ENCODE measurements at places on chromosomes 3 and 15.

DNA sequence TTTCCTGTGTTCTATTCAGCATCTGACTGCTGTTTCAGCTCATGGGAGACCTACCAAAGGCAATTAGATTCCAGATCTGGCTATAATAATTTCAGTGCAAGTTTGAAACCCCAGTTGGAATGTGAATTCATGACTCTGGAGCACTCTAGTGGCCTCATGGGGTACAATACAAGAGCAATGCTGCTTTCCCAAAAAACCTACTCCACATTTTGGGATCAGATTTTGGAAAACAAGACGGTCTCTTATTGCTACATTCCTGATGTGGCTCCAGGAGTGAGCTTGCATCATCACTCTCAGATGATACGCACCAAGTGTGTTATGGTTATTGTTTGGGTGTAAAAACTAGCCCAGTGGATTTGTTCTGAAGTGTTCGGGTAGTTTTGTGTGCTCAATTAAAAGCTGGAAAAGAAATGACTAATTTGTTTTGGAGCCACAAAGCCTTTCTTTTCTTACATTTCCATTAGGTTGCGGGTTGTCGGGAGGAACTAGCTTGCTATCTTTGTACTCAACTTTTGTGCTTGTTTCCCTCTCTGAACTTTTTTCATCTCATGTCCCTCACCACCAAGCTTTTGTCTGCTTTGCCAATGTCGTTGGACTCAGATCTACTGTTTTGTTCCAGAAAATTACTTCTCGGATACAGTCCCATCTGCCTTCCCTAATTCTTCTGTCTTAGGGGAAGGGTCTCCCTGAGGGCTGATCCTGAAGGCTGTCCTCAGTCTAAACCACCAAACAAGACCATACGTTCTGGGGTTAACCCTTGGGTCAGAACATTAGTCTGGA, 272.1 kb downstream of the BBX start:
- DNase-seq, result no peak

DNA sequence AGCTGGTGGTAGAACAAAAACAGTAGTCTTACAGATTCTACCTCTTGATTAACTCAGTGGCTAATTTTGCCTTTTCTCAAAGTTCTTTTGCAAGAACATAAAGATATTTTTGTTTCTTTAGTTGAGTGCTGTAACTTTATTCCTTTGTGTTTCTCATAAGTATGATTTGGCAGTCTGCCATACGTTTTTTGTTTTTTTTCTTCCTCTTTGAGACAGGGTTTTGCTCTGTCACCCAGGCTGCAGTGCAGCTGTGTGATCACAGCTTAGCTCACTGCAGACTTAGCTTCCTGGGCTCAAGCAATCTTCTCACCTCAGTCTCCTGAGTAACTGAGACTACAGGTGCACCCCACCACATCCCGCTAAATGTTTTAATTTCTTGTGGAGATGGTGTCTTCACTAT, 22.4 kb downstream of the B3GNT5 start:
- DNase-seq, result no peak

- DNase-seq, result no peak
These were observed 87.8 kb upstream of the UBE2E2 start for GRCh38 chr3:23115171-23115877.

- DNase-seq, result no peak
These were observed 13.5 kb downstream of the CCDC14 start for GRCh38 chr3:123947482-123947881.

DNA sequence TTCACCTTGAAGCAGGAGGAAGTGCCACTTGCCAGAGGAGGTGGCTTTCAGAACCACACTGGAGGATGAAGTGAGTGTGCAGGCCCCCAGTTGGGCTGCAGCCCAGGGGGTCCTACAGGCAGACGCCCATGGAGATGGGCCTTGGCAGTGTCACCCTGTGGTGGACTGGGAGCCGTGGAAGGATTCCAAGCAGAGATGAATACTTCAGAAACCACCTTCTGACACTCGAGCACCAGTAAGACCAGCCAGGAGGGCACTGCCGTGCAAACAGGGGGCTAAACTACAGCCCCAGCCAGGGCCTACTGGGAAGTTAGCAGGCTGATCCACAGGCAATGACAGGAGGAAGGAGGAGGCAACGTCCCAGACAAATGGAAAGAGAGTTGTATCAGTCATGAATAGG, 55.4 kb downstream of the VGLL4 start:
- no peak for DNase-seq

GRCh38 chr3:136186846-136187245, 9.3 kb downstream of the MSL2 start:
- DNase-seq, result no peak

GRCh38 chr3:130850044-130850797, 43.7 kb upstream of the ATP2C1 start:
- no peak for DNase-seq

- no peak for DNase-seq
These were observed 41.6 kb upstream of the MRPS22 start for GRCh38 chr3:139302084-139302800.

DNA sequence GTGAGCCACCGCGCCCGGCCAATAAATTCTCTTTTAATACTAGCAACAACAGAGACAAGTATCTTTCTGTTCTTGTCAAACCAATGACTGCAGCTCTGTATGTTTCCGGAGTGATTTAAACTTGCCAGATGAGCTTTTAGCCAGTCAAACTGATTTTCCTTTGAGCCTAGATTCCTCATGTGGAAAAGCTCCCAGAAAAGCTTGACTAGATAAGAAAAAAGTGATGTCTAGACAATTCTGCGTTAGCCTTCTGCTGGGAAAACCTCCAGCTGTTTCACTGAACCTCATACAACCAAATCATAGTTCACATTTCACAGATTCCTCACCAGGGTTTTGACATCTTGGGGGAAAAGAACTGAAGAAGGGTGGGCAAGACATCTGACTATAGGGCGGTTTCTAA, 78.6 kb downstream of the MAGI1 start:
- DNase-seq, result no peak

DNA sequence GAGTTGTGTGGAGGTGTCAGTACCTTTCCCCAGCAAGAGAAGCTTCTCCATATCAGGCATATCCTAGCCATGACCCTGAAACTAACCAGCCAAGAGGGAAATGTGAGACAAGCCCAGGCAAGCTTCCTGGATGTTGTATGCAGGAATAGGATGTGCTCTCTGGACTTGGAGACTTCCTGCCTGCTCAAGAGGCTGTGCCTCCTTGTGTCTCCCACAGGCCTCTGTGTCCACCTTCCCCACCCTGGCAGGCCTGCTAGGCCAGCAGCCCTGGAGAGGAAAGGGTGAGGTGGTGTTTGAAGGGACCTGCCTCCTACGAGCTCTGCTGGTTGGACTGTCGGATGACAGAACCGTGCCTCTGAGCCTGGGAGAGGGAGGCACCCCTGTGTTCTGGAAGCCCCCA, 2.1 kb upstream of the DYNLT2B start:
- DNase-seq, result no peak

- DNase-seq, result peak; percentile 20
These were observed 35.9 kb upstream of the BNC1 start for GRCh38 chr15:83320404-83320803.

DNA sequence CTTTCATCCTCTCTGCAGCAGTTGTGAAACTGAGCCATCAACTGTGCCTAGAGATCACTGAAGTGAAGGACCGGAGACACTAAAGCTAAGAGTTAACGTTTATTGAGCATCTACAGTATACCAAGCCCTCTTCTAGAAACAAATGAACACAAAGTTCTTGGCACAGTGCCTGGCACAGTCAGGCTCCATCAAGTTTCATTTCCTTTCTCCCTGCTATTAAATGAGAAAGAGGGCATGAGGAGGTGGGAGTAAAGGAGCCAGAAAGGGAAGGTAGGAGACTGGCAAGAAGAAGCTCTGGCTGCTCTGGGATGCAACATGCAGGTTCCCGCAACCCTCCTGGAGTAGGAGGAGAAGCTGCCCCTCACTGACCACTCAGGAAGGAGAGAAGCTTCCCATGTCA, 30.6 kb downstream of the CYP19A1 start:
- DNase-seq, result no peak

GRCh38 chr3:24154013-24154695, 209.1 kb downstream of the NR1D2 start:
- DNase-seq, result no peak

- no peak for DNase-seq
These were observed 375.2 kb upstream of the SGO1 start for GRCh38 chr3:20561166-20561565.

DNA sequence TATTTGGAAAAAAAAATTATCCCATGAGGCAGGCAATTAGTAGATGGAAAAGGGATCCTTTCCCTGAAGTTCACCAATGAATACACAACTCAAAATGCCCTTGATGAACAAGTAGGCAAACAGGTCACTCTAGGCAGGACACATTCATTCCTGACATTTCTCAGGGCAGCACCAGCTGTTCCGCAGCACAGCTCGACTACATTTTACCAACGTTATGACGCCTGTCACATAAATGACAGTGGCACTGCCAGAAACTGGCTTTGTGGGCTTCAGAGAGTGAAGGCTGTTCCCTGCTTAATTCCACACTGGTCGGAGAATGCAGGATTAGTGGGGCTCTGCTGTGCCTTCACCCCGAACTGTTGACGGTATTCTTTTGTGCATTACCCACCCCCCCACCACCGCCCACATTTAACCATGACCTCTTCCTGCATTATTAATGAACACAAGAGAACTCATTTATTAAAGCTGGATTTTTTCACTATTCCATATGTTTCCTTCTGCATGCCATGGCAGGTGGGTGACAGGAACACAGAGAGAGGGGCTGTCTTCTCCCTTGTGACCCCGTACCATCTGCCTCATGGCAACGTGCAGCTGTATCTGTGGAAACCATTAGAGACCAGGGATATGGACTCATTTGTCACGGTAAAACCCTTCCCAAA, 197.6 kb downstream of the PDZRN3 start:
- DNase-seq, result no peak

DNA sequence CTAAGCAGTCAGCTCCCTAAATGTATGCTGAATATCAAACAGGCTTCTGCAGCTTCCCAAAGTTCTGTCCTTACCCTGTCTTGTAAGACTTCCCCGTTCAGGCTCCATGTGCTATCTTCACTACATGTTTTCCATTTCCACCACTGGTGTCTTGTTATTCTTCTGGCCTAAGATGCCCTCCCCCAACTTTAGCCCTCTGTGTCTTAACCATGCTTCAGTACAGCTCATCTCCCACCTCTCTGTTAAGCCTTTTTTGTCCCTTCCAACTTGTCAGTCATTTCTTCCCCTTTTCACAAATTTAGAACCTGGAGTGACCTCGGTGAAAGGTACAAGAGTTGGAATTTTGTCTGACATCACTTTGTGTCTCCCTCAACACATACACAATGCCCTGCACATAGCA, 151.7 kb upstream of the TBL1XR1 start:
- no peak for DNase-seq

- DNase-seq, result no peak
These were observed 79.8 kb upstream of the IQSEC1 start for GRCh38 chr3:13152826-13153710.

GRCh38 chr3:74824366-74824765, 209.9 kb upstream of the CNTN3 start:
- DNase-seq, result no peak

- DNase-seq, result peak; percentile 63
These were observed 70.3 kb upstream of the PPP2R3A start for GRCh38 chr3:135895106-135895733.

DNA sequence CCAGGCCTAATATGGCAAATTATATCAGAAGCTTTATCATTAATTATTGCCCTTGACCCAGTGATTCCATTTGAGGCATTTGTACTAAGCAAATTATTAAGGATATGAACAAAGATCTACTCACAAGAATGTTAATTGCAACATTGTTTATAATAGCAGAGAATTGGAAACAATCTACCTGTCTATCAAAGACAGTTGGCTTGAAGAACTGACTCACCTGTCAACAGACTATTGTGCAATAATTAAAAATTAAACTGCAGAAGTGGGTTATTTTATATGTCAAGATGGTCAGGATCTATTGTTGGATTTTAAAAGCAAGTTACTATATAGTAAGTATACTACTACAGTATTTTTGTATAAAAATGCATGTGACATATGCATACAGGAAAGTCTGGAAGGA, 6.7 kb upstream of the FETUB start:
- DNase-seq, result no peak

DNA sequence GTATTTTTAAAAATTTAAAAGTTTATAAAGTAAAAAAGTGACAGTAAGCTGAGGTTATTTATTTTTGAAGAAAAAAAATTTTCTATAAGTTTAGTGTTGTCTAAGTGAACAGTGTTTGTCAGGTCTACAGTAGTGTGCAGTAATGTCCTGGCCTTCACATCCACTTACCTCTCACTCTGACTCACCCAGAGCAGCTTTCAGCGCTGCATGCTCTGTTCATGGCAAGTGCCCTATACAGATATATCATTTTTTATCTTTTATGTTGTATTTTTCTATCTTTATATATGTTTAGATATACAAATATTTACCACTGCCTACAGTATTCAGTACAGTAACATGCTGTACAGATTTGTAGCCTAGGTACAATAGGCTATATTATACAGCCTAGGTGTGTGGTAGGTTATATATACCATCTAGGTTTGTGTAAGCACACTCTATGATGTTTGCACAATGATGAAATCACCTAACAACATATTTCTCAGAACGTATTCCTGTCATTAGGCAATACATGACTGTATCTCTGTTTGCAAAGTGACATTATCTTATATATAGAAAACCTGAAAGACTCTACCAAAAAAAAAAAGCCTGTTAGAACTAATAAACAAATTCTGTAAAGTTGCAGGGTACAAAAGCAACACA, 75.9 kb upstream of the TMC3 start:
- DNase-seq, result no peak

- no peak for DNase-seq
These were observed 68.5 kb downstream of the SLC7A14 start for GRCh38 chr3:170517242-170517945.

DNA sequence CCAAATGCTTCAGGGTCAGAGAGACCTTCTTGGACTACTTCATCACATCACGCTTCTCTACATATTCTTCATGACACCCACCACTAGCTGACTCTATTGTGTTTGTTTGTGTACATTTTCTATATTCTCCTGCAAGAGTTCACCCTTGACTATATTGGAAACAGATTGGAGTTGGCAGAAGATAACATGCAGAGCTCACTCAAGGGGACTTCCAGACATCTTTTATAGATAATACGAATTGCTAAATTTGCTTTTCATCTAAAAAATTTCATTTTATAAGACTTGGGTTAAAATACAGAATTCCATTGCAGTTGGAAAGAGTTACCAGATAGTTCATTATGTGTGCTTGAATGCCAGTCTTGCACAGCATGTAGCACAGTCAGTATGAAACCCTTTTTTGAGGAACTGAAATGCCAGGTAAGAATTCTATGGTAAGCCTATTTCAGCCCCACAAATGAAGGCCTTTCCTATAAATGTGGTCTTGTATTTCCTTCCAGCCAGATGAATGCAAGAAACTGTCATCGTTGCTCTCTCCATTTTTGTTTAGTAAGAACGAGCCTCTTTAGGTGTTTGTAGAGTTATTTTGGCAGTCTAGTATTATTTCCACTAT, 177.6 kb downstream of the GHSR start:
- DNase-seq, result no peak
